Urothelium cell line (cell line): ENCODE measurements at places on chromosomes 7 and 10.

- no peak for DNase-seq
Observed at GRCh38 chr7:25007668-25008067, 27.7 kb upstream of the OSBPL3 start.

DNA sequence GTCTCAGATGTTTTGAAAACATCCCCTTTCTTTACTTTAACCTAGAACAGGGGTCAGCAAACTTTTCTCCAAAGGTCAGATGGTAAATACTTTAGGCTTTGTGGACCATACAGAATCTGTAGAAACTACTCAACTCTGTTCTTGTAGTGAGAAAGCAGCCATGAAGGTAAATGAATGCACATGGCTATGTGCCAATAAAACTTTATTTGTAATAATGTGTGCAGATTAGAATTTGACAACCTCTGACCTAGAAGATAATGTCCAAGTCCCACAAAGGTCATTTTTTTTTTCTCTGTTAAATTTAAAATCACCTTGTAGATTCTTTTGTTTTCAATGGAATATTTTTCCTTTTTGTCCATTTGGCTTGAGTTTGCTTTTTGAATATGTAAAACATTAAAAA lies 17.2 kb downstream of the OIT3 start:
- no peak for DNase-seq

DNA sequence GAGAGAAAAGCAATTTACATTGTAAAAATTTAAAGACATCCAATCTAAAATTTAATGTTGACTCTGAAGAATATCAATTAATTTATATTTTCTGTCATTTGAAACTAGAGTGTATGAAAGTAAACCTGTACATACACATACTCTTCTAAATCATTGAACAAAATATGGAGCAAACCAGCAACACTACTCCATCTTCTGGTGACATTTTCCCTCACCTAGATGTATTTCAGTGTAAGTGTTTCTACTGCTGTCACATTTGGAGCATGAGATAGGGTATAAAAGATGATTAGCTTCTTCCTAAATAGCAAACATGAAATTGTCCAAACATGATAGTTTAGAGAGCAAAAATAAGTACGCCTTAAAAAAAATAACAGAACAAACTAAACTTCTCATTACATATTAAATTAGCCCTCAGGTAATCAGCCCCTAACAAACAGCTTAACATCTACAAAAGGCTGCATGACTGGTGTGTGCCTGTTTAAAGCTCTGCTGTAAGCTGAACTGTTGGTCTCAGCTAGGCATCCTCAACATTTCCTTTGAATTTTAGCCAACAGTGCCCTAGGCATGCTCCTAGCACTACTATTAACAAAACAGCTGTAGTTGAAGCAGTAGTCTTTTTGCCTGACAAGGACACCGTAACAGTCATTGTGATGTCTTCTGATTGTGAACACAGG lies 189.8 kb downstream of the CTNNA3 start:
- DNase-seq = no peak

DNA sequence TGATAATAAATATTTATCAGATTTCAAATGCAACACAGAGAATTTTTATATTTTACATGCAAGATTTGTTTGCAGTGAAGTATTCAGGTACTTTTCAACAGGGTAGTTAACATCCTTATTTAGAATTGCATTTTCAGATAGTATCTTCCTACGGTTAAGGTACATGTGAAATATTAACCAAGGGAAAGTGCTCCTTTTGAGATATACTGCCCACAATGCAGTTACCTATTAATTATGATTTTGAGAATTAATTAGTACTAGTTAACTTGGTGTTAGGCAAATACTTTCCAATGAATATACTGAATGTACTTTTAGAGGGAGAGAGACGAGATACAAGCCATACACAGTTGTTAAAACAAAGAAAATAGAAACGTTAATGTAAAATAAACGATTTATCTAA lies 206.2 kb upstream of the YAE1 start:
- no peak for DNase-seq

- no peak for DNase-seq
Observed at GRCh38 chr7:36366005-36366717, 23.5 kb upstream of the ANLN start.

DNA sequence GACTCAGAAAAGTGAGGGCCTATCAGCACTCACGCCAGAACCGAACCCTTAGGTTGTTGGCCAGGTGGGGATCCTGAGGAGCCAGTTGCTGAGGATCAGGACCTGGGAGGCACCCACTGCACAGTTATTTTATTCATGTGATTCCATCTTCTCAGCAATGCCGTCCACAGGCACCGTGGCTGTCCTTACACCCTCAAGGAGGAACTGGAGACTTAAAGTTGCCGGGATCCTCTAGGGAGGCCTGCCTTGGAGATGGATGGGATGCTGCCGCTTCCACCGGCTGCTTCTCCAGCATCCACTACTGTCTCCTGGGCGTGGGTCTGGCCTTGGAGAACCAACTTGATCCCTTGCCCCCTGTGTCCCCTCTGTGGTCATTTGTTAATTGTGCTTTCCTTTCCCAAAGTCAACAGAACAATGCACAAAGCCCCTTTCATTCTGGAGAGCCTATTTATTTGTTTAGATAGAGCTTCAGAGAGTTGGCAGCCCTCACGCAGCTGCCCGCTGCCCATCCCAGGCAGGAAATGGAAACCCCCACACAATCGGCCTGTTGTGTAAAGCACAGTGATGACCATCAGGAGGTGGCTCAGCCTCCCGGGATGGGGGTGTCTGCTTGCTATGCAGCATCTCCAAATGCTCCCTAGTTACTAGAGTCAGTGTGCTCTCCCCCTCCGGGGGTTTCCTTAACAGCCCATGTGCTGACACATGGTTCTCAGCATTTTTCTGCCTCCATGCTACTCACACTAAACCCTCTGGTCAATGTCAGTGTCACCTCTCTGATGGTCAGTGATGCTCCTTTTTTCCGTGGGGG lies 52.9 kb upstream of the IGFBP3 start:
- DNase-seq = peak; percentile 83

DNA sequence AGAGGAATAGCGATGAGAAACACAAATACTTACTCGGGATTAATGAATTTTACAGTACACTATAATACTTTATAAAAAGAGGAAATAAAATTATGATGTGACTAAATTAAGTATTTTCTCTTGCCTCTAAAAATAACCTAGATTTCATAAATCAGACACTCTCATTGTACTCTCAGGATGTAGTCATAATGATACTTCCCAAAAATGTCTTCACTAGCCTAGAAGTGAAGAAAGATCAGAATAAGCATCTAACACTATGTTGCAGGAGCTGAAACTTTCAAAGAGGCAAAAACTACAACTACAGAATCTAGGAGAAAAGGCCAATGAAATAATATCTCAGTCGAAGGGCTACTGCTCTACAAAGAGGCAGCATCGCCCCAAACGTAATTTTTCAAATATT lies 49.4 kb downstream of the DNAJC1 start:
- DNase-seq = no peak

DNA sequence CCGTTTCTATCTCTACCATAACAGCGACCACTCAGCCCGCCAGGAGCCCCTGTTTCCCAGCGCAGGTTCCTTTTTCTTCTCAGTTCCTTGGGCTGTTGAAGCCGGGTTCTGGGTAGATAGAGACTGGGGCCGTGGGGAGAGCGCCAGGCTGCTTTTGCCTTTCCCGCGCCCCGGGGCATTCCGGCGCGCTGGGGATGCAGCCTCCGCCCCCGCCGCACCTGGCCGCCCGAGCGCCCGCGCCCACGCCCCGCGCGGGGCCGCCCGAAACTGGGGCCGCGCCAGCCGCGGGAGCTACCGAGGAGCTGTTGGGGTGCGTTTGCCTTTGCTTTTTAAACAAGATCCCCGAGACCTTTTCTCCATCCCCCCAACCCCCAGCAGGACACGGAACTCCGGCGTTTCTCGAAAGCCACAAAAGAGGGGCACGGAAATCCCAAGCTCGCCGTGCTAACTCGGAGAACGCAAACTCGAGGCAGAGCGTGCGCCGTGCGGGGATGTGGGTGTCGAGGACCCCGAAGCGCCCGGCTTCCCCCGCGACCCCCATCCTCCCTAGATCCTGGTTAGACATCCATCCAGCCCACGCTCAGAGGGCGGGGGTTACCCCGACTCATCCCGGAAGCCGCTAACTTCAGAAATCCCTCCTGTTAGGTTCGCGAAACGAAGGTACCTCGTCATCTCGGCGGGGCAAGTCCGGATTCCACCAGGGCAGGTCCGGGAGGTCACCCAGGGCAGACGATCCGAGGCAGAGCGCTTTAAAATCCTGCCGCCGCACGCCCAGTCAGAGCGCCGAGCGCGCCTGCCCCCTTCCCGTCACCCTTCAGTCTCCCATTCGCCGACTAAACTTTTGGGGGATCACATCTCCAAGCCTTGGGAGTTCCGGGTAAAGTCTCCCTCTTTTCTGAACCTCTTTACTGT lies 1.0 kb downstream of the GRM8 start:
- DNase-seq = no peak

- no peak for DNase-seq
Observed at GRCh38 chr10:93039721-93040120, 20.9 kb upstream of the CYP26C1 start.

- no peak for DNase-seq
Observed at GRCh38 chr10:35417795-35418194, 81.5 kb downstream of the CCNY start.

- DNase-seq = no peak
Observed at GRCh38 chr10:4333459-4333894, 492.5 kb upstream of the AKR1E2 start.

DNA sequence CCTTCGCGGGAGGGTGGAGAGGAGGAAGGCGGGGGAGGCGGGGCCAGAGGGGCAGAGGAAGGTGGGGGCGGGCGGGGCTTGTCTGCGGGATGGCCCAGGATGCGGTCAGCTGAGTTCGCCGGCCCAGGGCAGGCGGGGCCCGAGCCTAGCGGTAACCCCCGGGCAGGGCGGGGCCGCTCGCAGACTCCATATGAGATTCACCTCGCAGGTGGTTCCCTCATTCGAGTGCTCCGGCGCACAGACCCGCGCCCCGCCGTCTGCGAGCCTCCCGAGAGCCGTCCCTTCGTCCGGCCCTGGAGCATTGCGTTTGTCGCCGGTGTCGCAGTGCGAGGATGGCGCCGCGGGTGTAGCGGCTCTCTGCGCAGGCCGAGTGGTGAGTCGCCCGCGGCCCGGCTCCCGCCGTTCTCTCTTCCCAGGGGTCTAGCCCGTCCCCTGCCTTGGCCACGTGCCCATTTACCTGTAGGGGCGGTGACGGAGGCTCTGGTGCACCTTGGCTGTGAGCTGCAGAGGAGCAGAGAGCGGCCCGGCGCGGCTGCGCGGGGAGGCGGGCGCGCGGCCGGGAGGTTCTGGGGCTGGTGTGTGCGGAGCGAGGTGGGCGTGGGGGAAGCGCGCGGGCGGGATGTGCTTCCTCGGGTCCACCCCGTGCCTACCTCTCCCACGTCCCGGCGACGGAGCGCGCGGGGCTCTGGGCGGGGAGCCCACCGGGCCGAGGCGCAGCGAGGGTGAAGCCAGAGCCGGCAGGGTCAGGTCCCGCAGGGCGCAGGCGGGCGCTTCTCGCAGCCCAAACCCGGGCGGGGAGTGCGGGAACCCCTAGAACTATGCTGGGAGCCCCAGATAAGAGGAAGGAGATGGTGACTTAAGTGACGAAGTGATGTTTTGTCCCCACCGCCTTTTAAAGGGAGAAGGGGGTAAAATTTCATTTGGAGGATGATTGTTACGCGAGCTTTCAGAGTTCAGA lies at the start of gene UPP1:
Gene UPP1, plus strand, starts transcription at position 220 of the 958 bp plus-strand sequence. CDS start 5,519 bp downstream, outside the sequence.
- DNase-seq = peak; percentile 93

DNA sequence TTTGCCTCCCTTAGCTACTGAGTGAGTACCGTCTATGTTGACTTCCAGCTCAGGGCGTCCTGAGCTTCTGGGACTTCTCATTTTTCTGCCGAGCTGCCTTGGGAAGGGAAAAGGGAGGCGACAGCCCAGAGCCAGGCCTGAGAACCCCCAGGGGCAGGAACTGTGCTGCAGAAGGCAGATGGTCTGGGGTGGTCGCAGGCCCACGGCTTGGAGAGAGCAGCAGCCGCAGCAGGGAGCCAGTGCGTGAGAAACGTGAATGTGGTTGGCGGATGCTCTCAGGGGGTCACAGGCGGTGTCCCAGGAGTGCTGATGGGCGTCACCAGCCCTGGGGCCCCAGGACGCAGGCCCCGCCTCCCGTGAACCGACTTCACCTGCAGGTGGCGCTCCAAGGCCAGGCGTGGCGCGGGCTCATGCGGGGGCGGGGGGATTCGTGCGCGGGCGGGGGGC lies 9.2 kb upstream of the PWWP2B start:
- DNase-seq = peak; percentile 53

DNA sequence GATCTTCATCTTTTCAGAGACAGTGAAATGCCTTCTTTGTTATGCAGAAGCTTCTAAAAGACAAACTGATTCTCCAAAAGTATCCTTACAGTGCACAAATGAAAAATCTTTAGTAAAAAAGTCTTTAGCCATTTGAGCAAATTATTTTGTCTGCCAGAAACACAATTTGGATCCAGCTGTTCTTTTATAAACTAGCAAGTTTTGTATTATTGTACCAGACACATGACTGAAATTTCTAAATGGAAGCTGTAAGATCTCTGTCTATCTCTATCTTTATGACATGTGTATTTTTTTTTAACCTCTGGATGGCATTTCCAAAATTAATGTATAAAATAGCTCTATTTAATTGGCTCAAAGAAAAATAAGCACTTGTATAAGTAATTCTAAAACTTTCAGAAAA lies 68.3 kb downstream of the VIPR2 start:
- DNase-seq = no peak

GRCh38 chr7:128665057-128665456 lies 7.0 kb upstream of the GARIN1A start:
- no peak for DNase-seq

GRCh38 chr7:137298464-137298794 lies 45.1 kb downstream of the PTN start:
- DNase-seq = no peak

DNA sequence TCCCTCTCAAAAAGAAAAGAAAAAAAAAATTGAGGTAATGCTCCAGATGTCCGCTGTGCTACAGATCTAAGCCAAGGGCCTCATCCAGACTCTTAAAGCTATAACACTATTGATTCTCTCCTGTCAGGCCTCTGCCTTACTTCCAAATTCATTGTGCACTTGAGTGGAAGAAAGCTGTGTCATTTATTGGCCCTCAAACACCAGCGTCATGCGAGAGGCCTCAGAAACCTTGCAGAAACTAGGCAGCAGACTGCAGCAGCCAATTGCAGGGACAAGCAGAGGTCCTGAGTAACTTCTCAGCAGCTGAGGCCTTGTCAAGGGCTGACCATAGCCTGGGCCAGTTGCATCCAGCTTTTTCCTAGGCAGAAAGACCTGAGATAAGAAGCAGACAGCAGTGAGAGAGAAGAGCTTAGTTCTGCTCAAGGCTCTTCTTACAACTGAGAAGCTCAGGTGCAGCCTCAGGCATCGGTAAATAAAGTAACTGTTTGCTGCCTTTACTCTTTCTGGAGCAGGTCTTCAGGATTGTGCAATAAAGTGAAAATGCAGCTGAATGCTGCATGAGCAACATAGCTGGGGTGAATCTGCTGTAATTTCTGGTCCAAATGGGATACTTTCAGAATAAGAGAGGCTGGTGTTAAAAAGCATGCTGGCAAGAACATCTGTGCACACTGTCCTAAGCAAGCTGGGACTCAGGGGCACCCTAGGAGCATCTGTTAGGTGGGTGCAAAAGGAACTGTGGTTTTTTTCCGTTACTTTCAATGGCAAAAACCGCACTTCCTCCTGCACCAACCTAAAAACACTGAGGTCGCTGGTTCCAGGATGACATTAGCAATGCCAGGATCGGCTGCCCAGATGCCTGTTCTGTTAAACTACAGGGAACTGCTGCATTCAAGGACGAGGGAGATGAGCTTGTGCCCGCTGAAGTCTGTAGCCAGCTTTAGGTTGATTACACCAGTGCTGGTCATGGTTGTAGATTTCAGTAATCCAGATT lies 181.8 kb upstream of the PFKP start:
- no peak for DNase-seq

- no peak for DNase-seq
Observed at GRCh38 chr7:77855371-77856083, 57.0 kb downstream of the PHTF2 start.

- DNase-seq = no peak
Observed at GRCh38 chr10:28903063-28903462, 225.7 kb downstream of the BAMBI start.
